ENCODE measurements at places on chromosomes 11 and 22.

- DNase-seq, result no peak
Observed at GRCh38 chr11:1896923-1897322, 5.2 kb upstream of the PRR33 start.

GRCh38 chr22:47286590-47286989 is 524.1 kb downstream of the TBC1D22A start:
- no peak for DNase-seq

- no peak for DNase-seq
Observed at GRCh38 chr11:94924612-94925011, 48.7 kb downstream of the CWC15 start.

DNA sequence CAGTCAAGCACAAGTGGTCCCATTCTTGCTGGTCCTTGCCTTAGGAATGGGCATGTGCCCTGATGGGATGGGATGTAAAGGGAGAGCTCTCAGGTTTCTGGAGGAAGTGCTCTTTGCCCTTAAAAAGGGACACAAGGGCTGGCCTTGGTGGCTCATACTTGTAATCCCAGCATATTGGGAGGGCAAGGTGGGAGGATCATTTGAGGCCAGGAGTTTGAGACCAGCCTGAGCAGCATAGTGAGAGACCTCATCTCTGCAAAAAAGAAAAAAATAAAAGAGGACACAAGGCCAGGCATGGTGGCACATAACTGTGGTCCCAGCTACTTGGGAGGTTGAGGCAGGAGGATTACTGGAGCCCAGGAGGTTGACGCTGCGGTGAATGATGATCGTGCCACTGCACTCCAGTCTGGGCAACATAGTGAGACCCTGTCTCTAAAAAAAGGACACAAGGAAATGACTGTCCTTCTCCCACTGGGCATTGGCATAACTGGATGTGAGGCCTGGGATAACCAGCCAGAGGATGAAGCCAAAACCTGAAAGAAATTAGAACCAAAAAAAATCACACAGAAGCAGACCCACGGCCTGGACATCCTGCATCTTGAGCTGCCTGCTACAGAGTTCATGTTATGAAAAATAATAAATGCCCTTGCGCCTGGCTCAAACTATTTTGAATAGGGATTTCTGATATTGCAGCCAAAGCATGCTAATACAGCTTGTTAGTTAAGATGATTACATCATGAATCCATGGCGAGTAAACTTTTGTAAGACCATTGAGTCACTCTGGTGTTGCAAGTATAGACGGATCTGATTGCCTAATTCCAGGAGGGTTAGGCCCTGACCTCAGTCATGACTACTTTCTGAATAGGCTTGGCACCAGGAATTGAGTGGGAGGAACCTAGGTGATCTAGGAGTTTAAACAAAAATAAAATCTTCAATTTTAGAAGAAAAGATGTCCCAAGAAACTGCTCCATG is 12.9 kb upstream of the CRKL start:
- DNase-seq, result no peak

DNA sequence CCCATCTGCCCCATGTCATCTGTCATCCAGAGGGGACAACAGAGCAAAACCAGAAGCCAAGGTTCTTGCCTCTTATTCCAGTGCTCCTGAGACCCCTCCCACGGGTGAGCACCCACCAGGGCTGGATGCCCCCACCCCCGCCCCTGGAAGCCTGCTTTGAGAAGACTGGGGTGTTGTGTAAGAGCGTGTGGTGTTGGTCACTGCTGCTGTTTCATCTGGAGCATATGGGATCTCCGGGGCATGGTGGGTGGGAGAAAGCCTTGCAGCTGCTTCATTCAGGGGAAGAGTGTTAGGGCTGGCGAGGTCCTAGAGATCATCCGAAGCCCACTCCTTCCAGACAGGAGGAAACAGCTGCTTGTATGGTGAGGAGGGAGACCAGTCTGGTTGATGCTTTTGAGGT is 54.1 kb downstream of the CHRDL2 start:
- no peak for DNase-seq

DNA sequence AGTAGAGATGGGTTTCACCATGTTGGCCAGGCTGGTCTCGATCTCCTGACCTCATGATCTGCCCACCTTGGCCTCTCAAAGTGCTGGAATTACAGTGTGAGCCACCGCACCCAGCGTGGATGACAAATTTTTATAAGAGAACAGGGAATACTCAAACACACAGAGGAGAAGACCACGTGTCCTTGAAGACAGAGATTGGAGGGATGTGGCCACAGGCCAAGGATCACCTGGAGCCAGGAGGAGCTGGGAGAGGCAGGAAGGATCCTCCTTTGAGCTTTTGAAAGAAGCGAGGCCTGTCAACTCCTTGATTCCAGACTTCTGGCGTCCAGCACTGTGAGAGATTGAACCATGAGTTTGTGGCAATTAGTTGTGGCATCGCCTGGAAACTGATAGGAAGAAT is 1049.5 kb downstream of the TBC1D22A start:
- no peak for DNase-seq

- DNase-seq, result no peak
Observed at GRCh38 chr11:104858882-104859775, 39.1 kb downstream of the CASP12 start.

- peak; percentile 5 for DNase-seq
Observed at GRCh38 chr11:71580057-71581003, 2.3 kb downstream of the KRTAP5-11 start.

- DNase-seq, result no peak
Observed at GRCh38 chr22:19916941-19917340, 24.6 kb upstream of the COMT start.

GRCh38 chr11:45096636-45097035 is 49.8 kb upstream of the PRDM11 start:
- no peak for DNase-seq

GRCh38 chr11:121574801-121575200 is 122.0 kb upstream of the SORL1-AS1 start:
- DNase-seq, result no peak

All from NCI-H2081 treated with DMSO at 0.1 percent for 48 hours (cell line).